ENCODE measurements at places on chromosomes 13 and 19.

- DNase-seq: no peak
These were observed 10.3 kb downstream of the LENG1 start for GRCh38 chr19:54149021-54149812.

GRCh38 chr19:32876236-32876918 lies 6.8 kb upstream of the SLC7A9 start:
- no peak for DNase-seq

GRCh38 chr19:29873024-29873800 lies 61.4 kb downstream of the CCNE1 start:
- peak; percentile 79 for DNase-seq

GRCh38 chr13:100306434-100306999 lies 217.6 kb downstream of the PCCA start:
- DNase-seq: no peak

GRCh38 chr19:45676851-45677263 lies 8.8 kb downstream of the GIPR start:
- peak; percentile 42 for DNase-seq

DNA sequence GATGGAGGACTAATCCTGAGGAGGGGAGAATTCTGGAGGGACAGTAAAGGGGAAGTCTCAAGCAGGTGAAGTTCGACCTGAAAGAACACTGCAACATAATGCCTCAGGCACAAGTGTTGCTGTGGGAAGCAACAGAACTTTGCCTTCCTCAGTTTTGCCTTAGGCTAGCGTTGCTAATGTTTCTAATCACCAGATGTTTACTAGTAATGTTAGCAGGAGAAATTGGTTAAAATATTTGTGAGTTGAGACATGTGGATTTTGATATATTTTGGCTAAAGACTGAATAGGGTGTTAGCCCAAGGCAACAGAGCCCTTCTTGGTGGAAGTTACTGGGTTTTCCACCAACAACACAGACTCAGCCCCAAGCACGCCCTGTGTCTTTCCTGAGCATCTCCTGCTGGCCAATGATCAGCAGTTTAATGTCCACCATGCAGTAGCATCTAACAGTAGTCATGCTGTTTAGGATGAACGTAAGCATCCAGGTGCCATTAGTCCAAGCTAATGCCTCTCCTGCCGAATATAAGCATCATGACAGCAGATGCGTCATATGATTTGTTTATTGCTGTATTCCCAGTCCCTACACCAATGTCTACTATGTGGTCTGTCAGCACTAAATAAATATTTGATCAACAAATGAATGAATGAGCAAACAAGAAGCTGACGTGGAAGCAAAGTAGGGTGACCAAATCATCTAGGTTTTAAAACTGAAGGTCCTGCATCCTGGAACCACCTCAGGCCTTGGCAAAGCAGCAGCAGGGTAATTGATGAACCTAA lies 511.9 kb upstream of the HTR2A start:
- DNase-seq: no peak

DNA sequence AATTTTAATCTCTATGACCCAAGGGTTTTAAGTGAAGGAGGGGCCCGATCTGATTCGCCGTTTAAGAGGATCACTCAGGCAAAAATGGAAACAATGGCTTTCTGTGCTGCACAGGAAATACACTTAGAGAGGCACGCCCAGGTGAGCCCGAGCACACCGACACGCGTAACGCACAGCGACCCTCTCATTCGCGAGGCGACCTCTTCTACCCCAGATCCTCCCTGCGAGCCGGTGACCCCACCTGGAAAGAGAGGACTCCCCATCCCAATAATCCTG lies 216 bp downstream of the SH2D3A start:
- no peak for DNase-seq

DNA sequence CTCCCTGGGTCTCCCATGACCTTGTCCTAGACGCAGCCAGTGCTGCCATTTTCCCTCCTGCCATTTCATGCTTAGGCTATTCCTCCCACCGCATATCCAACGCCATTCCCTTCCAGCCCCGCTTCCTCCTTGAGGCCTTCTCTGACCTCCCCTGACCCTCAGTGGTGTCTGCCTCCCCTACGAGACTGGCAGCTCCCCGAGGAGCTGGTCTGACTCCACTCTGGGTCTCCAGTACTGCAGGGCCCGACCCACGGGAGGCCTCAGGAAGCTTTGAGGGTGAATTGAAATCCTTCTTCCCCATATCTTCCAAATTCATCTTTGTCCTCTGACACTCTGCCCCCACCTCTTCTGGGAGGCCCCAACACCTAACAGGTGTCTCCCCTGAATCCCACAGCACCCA lies 708 bp downstream of the KLK15 start:
- DNase-seq: no peak

GRCh38 chr13:79703772-79704171 lies 222.8 kb downstream of the NDFIP2 start:
- no peak for DNase-seq

- DNase-seq: no peak
These were observed 8.2 kb downstream of the FXYD5 start for GRCh38 chr19:35162471-35163326.

GRCh38 chr13:77528834-77529500 lies 6.5 kb upstream of the SCEL start:
- DNase-seq: no peak

DNA sequence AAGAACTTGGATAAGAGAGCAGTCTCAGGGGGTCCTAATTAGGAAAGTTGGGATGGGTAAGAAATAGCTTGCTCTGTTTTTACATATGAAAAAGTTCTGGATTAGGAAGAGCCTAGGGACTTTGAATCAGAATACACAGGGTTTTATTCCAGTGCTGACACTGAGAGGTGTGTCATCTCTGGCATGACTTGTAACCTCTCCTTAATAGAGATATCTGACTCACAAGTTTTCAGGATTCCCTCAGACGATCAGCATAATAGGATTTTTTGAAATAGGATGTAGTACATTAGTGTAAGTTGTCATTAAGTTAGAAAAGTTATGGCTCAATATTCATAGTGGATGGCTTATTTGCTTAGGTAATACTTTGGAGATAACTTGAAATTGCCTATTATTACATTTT lies 555.2 kb upstream of the MIR17HG start:
- no peak for DNase-seq

DNA sequence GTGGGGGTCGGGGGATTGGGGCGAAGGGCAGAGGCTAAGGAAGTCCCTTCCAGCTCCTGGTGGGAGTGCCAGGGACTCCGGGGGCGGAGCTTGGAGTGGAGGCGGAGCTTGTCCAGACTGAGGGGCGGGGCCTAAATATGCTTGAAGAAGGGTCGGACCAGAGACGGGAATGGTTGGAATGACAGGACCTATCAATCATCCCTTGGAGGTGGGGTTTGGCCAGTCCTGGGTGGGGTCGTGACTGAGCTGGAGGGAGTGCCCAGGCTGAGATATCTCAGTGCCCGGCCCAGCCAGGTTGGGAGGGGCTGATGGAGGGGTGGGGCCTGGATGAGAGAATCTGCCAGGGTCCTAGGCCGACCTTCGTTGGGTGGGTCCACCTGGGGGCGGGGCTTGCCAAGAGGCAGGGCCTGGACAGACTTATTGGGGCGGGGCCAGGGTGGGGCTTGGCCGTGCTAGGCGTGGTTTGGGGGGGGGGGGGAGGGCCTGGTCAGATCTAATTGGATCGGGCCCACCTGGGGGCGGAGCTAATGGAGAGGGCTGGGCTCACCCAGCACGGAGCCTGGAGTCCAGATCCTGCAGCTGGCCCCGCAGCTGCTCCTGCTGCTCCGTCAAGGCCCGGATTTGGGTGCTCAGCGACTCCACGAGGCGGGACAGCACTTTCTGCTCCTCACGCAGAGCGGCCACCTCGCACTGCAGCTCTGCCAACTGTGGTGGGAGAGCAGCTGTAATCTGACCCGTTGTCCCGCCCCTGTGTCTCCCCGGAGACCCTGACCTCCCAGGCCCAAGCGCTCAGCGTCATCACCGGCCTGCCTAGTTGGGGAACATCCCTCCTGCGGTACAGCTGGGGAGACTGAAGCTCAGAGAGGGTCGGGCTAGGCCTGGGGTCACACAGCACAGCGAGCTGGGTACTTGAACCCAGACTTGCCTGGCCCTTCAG lies 2.6 kb upstream of the WIZ start:
- peak; percentile 72 for DNase-seq

DNA sequence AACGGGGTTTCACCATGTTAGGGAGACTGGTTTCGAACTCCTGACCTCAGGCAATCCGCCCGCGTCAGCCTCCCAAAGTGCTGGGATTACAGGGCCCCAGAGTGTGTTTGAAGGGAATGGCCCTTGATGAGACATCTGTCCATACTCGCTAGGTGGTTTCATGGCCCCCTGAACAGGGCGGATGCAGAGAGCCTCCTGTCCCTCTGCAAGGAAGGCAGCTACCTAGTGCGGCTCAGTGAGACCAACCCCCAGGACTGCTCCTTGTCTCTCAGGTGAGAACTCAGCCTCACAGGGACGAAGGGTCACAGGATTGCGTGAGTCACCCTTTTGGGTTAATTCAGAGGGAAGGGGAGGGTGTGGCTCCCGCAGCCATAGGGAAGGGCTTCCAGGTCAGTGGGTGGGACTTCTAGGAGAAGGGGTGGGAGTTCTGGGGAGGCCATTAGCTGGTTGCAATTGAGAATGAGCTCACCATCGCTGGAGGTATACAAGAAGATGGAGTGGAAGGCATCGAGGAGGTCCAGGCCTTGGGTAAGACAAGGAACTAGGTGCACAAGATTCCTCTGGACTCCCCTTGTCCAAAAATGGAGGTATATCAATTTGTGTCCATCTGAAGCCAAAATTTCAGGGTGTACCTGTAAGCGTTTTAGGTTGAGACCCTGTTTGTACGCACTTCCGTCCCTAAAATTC lies 9.2 kb downstream of the SHD start:
- no peak for DNase-seq

- no peak for DNase-seq
These were observed 23.8 kb downstream of the SHC2 start for GRCh38 chr19:437041-437440.

Data from right kidney (tissue), 9 donors.